ENCODE measurements at places on chromosomes 5 and 9.

- peak; percentile 67 for DNase-seq
Observed at GRCh38 chr9:76677481-76678055, 86.7 kb upstream of the PCA3 start.

GRCh38 chr5:51060953-51061352 lies 322.3 kb upstream of the ISL1 start:
- no peak for DNase-seq

DNA sequence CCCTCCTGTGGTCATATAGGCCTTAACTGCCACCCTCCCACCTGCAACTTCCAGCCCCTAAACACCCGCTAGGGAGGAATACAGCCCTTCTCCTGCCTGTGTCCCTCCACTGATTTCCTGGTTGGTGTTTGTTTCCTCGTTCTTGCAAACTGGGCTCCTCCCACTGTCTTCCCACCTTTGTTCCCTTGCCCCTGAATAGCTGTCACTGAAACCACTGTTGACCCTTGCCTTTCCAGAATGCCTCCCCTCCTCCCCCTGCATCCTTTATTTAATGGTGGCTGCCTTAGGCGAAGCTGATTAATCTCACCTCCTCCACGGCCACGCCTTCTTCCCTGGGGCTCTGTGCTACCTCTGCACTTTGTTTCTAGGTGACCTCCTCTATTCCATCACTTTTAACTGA lies 626.7 kb downstream of the BNC2 start:
- DNase-seq = no peak

DNA sequence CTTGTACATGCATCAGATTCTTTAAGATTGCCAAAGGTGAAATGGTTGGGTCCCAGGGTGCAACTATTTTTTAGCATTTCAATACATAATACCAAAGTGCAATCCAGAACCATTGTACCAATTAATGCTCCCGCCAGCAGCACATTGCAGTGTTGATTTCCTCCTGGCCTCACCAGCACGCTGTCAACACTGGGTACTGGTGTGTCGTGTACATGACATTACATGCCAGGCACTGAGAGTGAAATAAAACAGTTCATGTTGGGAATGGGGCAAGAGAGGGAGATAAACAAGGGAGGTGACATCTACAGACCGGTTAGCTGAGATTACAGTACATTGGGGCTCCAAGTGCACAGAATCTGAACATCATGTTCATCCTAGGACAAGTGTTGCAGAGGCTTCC lies 37.8 kb downstream of the HMGCS1 start:
- DNase-seq = no peak

DNA sequence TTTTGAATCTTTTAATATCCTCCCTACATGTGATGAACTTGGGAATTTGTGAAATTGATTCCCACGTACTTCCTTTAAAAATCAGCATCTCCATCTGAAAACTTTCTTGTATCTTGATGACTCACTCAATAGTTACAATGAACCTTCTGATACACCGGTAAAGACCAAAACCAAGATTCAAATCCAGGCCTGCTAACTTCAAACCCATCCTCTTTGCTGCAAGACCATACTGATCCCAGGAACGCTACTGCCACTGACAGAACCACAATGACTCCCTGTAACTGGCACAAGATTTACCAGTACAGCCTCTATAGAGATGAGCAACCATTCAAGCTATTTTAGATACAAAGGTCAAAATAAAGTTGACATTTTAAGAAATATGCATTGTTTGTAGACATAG lies 332.9 kb downstream of the DNAH5 start:
- DNase-seq = no peak

- no peak for DNase-seq
Observed at GRCh38 chr5:143304836-143305475, 98.5 kb downstream of the NR3C1 start.

- no peak for DNase-seq
Observed at GRCh38 chr9:129451089-129451656, 169.7 kb downstream of the C9orf50 start.

GRCh38 chr5:173873306-173873922 lies 14.7 kb upstream of the CPEB4 start:
- DNase-seq = no peak

GRCh38 chr5:68708156-68708841 lies 385.5 kb upstream of the SLC30A5 start:
- DNase-seq = no peak

DNA sequence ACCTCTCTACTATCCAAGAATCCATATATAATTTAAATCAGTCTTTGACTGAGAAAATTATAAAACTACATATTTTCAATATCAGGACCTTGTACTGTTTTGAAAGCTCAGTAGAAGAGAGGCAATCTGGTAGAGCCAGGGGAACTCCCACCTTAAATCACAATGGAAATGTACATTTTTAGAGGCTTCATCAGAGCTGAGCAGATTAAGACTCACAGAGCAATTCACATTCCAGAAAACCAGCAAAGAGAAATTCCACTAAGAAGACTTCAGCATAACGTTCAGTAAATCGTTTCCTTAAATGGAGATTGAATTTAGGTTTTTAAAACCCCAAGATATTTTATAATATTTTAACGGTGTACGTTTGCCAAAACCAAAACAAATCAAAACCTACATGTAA lies 227.8 kb upstream of the TRPM3 start:
- no peak for DNase-seq

GRCh38 chr5:151298063-151298855 lies 5.3 kb downstream of the SLC36A3 start:
- DNase-seq = no peak

GRCh38 chr9:134717924-134718645 lies 76.5 kb downstream of the COL5A1 start:
- no peak for DNase-seq

DNA sequence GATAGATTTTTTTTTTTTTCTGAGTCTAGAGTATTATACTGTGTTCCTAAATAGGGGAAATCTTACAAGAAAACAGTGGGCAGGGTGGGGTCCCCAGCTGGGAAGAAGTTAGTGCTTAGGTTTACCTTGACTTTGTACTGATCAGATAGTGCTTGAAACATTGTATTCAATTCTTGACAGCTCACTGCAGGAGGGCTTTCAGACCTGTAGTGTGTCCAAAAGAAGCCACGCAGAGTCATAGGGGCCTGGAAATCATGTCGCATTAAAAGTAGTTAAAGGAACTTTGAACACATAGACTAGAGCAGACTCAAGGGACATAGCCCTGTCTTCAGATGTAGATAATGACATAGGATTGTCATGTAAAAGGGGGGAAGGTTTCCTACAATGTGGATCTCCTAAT lies 215.4 kb upstream of the NR4A3 start:
- no peak for DNase-seq

DNA sequence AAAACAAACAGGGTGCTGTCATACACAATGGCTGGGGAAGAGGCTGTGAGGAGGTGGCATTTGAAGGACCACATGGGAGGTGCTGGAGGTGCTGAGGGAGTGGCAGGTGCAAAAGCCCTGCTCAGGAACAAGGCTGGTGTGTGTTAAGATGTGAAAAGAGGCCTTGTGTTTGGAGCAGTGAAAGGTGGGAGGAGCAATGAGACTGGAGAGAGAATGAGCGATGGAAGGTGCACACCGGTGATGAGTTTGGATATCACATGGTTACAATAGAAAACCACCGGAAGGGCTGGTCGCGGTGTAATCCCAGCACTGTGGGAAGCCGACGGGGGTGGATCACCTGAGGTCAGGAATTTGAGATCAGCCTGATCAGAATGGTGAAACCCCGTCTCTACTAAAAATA lies 9.2 kb upstream of the FIBCD1 start:
- peak; percentile 66 for DNase-seq

DNA sequence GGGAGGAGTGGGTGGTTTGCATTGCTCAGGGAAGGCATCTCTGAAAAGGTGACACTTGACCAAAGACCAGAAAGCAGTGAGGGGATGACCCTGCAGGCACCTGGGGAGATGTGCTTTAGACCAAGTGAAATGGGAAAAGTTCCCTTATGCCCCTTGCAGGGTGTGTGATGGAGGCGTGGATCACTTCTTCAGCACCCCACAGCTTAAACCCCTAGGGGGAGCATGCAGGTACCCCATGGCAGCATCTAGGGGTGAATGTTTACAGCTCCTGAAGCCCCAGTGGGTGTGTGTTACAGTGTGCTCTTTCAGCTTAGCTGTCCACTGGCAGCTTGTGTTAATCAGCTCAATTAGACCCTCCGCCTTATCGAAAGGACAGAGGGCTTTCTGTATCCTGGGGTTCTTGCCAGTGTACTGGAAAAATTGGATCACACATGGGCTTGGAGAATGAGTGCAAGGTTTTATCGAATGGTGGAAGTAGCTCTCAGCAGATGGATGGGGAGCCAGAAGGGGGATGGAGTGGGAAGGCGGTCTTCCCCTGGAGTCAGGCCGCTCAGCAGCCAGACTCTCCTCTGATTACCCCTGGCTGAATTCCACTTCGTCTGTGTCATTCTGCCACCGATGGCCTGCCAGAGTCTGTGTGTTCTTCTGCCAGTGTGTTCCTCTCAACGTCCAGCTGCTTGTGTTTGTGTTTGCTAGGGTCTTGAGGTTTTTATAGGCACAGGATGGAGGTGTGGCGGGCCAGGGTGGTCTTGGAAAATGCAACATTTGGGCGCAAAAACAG lies 6.3 kb downstream of the BHMT2 start:
- no peak for DNase-seq

DNA sequence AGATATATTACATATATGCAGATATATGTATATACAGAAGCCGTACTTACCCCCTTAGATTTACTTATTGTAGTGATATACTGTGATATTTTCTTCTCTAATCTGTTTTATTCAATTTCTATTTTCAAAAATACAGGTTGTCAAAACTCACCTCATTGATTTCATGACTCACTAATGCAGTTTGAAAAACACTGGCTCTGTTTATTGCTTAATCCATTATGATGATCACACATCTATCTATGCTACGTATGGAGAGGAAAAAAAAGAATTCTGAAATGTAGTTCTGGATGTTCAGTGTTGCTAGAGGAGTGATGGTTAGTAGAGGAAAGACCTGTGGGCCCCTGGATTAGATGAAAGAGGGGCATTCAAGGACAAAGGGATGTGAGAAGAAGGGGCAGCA lies 121.0 kb upstream of the RPS23 start:
- no peak for DNase-seq

DNA sequence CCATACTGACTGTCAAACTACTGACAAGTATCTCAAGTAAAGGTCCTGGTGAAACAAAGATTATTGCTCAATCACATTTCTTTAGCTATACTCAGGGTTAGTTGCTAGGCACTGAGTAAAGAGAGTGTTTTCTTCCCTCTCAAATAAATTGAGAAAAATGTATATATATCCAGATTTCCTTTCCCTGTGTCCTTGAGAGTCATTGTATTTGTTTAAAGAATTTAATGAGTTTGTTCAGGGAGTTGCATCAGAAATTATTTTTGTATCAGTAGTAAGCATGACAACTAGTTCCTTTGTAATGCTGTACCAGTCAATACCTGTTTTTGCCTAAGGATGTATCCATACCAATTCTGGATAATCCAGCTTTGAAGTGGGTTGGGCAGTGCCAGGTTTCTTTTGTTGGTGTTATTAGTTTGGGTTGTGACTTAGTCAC lies 3.2 kb upstream of the ANKHD1 start:
- peak; percentile 59 for DNase-seq

- DNase-seq = peak; percentile 7
Observed at GRCh38 chr9:99822109-99822805, 572 bp downstream of the NR4A3 start.

DNA sequence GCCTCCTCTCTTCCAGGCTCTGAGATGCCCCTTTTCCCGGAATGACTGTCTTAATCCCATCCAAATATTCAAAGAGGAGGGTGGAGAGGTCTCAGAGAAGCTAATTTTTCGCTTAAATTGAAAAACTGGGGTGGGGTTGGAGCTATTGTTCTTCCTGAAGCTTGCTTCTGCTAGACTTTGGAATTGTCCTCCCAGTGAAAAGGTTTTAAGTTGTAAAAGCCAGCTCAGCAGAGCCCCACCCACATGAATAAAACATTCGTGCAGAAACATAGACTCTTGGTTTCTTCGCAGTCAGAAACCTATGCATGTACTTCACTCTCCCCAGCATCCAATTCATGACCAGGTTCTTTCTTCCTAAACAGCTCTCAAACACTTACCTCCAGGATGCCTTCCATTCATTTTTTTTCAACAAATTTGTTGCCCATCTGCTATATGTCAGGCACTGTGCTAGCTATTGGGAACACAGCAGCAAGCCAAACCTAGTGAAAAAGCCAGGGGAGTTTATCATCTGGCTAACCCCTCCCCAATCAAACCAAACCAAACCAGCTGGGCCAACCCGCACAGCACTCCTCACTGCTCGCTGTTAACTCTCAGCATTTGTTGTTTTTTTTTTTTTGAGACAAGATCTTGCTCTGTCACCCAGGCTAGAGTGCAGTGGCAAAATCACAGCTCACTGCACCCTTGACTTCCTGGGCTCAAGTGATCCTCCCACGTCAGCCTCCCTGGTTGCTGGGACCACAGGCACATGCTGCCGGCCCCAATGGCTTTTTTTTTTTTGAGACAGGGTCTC lies 37.9 kb upstream of the OCLN start:
- no peak for DNase-seq

DNA sequence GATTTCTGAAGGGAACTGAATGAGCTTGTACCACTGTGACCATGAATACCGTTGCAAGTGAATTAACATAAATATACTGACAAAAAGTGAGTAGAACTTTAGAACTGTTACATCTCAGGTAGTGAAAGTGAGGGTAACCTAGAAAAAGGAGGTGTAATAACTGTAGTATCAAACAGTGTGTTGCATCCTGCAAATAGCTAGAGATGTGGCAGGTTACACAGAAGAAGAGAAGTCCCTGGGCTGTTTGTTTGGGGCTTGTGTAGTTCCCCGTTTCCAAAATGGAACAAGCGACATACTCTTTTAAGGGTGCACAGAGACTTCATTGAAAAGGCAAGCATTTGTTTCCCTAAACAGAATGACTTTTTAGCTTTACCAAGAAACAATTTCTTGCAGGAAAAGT lies 214.8 kb downstream of the NR3C1 start:
- DNase-seq = no peak

- DNase-seq = no peak
Observed at GRCh38 chr5:56812110-56812509, 3.2 kb upstream of the MAP3K1 start.

GRCh38 chr5:13316176-13316575 lies 628.3 kb downstream of the DNAH5 start:
- no peak for DNase-seq

DNA sequence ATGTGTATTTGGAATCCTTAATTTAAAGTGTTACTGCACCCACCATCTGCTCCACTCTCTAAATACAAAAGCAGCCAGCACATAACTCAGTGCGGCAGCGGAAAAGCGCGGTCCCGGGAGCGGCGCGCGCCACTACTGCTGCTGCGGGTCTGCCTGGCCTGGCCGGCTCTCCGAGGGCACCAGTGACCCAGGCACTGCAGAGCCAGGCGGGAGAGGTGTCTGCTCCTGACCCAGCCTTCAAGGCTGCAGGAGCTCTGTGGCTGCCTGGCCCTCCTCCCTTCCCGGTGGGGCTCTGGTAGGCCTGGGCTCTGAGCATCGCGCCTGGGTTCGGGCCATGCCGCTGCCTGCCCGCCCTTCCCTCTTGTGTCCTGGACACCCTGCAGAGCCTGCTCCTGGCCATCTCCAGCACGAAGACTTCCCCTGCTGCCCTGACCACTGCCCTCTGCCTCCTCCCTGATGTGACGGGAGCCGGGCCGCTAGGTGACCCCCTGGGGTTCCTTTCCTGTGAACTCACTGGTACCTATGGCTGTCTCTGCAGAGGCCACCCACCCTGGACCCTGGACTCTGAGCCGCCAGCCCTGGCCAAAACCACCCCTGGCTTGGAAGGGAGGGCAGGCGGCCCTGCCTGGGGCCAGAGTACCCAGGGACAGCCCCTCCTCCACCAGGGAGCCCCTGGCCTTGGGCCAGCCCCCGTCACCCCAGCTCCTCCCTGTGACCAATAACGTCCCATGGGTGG lies 32.8 kb upstream of the UBAC1 start:
- DNase-seq = no peak

- DNase-seq = no peak
Observed at GRCh38 chr9:92763721-92764380, 782 bp downstream of the BICD2 start.

All from NCI-H2029 (cell line).